ENCODE measurements at places on chromosomes 12 and 14. TPM values are rescaled to one million over a fixed set of nuclear protein-coding genes. Genes with fewer than 3 reads are reported as not detected.

Gene ALDH2
- 2.0 TPM for total RNA-seq

Gene DEGS2
- 1.6 TPM for total RNA-seq

GRCh38 chr14:95445161-95445560 is 71.3 kb downstream of the SYNE3 start:
- no peaks in the 10 kb centered on the region for H3K36me3 ChIP-seq
- no peaks in the 10 kb centered on the region for H3K4me1 ChIP-seq
- H3K4me3 ChIP-seq, result no peak overlapping the region
- no peaks in the 10 kb centered on the region for H3K27me3 ChIP-seq
- DNase-seq, result peak; percentile 15
- H3K27ac ChIP-seq, result no peak overlapping the region

- DNase-seq, result no peak
- H3K4me1 ChIP-seq, result no peaks in the 10 kb centered on the region
- no peak overlapping the region for H3K27ac ChIP-seq
- no peaks in the 10 kb centered on the region for H3K27me3 ChIP-seq
- H3K4me3 ChIP-seq, result no peak overlapping the region
Measured at GRCh38 chr14:81352413-81352812, 47.7 kb downstream of the STON2 start.

GRCh38 chr14:61300754-61301153 is 19.6 kb upstream of the TMEM30B start:
- no peak overlapping the region for H3K27ac ChIP-seq
- H3K4me1 ChIP-seq, result no peaks in the 10 kb centered on the region
- H3K4me3 ChIP-seq, result no peak overlapping the region
- no peak for DNase-seq

DNA sequence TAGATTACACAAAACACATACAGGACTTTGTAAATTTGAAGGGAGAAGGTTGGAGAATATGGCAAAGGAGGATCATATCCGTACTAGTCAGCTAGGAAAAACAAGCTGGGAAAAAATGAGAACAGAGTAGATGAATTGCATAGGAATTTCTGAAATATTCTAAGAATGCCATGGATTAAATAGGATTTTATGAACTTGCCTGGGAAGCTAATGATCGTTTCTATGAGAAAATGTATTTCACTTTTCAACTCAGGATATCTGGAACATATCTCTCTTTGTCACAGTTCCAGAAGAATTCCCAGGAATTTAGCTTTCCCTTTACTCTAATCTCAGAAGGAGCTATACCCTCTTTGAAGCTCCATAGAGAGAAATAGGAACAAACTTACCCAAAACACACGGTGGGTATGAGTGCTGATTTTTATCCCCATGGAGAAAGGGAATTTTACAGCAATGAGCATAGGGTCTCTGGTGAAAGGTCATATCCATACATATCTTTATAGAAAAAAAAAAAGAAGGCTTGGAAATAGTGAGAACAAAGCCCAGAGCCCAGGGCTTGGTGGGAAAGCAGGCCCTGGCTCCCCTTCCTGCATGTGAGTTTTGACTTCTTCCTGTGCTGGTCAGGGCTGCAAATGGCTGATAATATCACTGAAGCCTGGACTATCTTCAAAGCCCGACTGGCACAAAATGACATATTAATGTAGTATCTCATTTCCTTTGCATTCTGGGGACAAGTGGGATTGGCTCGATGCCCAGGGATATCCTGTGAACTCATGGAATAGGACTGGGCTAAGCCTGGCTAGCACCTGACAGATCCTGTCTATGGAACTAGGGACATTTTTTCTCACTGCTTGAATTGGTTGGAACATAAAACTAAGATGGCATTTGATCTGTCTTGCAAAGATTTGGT is 136.3 kb downstream of the AEBP2 start:
- no peaks in the 10 kb centered on the region for H3K27me3 ChIP-seq
- no peak overlapping the region for H3K4me3 ChIP-seq
- no peak overlapping the region for H3K27ac ChIP-seq
- no peaks in the 10 kb centered on the region for H3K36me3 ChIP-seq

DNA sequence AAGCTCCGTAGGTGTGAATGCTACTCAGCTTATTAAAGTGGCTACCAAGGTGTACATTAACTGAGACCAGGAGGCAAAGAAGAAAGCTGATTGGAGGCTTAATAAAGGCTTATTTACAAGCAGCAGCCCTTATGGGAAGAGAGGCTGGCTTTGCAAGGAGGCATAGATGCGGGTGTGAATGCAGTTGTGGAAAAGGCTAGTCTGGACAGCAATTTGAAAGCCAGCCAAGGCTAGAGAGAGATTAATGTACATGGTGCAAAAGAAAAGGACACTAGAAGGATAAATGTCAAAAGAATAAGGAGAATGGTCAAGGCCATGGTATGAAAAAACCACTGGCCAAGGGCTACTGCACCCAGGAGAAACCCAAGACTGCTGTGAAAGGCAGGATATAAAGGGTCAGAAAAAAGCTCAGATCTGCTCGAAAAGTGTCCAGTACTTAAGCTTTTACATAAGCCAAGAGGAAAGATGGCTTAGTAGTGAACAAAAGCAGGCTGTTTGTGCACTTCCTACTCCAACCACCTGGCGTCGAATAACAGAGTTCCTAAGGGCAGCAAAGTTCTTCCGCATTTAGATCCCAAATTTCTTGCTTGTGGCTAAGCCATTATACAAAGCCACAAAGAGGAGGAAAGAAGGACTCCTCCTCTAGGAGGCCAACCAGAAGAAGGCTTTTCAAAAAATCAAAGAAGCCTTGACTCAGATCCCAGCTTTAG is 24.0 kb downstream of the KLRK1 start:
- DNase-seq, result peak; percentile 28
- no peaks in the 10 kb centered on the region for H3K36me3 ChIP-seq
- peak overlapping the region; percentile 65 for H3K27ac ChIP-seq
- peaks cover 46% of the 10 kb centered on the region for H3K4me1 ChIP-seq
- H3K27me3 ChIP-seq, result no peaks in the 10 kb centered on the region

DNA sequence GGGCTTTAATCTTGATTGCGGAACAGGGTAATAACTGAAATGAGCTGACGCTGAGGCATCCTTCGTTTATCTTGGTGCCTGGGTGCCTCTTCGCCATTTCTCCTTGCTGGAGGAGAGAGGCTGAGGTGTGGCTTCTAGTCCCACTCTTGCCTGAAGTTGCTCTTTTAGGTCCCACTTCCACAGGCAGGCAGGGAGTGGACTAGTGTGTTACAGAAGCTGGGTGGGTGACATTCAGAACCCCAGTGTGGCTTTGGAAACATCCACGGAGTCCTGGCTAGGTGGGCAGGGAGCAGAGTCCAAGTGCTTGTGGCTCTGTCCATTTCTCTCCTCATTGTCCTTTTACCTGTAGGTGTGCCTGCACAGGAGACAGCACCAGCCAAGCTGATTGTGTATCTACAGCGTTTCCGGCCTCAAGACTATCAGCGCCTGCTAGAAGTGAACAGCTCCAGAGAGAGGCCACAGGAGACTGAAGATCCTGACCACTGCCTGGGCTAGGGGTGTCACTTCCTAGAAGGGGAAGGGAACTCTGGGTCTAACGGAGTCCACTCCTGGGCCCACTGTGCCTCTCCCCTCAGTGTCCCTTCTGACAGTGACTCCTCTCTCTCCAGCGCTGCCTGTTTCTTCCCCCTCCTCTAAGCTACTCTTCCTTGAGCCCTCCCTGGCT is 2.4 kb downstream of the THTPA start:
- H3K4me3 ChIP-seq, result no peak overlapping the region
- peaks cover 9% of the 10 kb centered on the region for H3K36me3 ChIP-seq

Measured in PC-3 (cell line).